ENCODE measurements at places on chromosomes 6 and 20. TPM values are rescaled to one million over a fixed set of nuclear protein-coding genes. Genes with fewer than 3 reads are reported as not detected.
A peak's percentile ranks its signal among the peaks of the same experiment; 100 is the strongest.

- no peak overlapping the region for H3K4me3 ChIP-seq
- no peak overlapping the region for H3K27ac ChIP-seq
- DNase-seq: no peak
- no peaks in the 10 kb centered on the region for H3K4me1 ChIP-seq
- H3K27me3 ChIP-seq: no peaks in the 10 kb centered on the region
- no peaks in the 10 kb centered on the region for H3K36me3 ChIP-seq
Measured at GRCh38 chr6:7529141-7529540, 12.3 kb upstream of the DSP start.

Gene NOX3
- polyA plus RNA-seq: not detected

Gene NAPB
- polyA plus RNA-seq: 9.8 TPM

GRCh38 chr6:6635869-6636268, 47.3 kb downstream of the LY86 start:
- no peak overlapping the region for H3K4me3 ChIP-seq
- H3K27me3 ChIP-seq: no peaks in the 10 kb centered on the region
- no peak for DNase-seq
- H3K27ac ChIP-seq: no peak overlapping the region

DNA sequence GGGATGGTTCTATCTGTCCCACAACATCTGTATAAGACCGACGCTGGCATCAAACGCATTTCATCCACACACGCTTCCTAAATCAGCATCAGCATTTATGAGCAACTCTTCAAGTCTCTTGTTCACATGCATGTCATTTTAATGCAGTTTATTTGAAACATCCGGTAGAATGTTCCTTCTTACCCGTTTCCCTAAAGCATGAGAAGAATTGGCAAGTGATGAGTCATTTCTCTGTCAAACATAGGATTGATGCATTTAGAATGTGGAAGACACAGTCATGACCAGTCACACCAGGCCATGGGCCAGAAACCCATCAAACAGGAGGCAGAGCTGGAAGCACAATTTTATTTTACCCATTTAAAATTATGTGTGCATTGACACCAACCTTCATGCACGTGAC, 122.8 kb downstream of the UST start:
- H3K27ac ChIP-seq: no peak overlapping the region
- DNase-seq: no peak
- H3K4me1 ChIP-seq: no peaks in the 10 kb centered on the region
- no peaks in the 10 kb centered on the region for H3K27me3 ChIP-seq
- no peaks in the 10 kb centered on the region for H3K36me3 ChIP-seq

Gene SMIM8
- 4.1 TPM for polyA plus RNA-seq

GRCh38 chr20:22861990-22862389, 173.1 kb upstream of the SSTR4 start:
- DNase-seq: no peak
- no peak overlapping the region for H3K4me3 ChIP-seq
- peaks cover 2% of the 10 kb centered on the region for H3K27me3 ChIP-seq
- no peak overlapping the region for H3K27ac ChIP-seq
- no peaks in the 10 kb centered on the region for H3K4me1 ChIP-seq

DNA sequence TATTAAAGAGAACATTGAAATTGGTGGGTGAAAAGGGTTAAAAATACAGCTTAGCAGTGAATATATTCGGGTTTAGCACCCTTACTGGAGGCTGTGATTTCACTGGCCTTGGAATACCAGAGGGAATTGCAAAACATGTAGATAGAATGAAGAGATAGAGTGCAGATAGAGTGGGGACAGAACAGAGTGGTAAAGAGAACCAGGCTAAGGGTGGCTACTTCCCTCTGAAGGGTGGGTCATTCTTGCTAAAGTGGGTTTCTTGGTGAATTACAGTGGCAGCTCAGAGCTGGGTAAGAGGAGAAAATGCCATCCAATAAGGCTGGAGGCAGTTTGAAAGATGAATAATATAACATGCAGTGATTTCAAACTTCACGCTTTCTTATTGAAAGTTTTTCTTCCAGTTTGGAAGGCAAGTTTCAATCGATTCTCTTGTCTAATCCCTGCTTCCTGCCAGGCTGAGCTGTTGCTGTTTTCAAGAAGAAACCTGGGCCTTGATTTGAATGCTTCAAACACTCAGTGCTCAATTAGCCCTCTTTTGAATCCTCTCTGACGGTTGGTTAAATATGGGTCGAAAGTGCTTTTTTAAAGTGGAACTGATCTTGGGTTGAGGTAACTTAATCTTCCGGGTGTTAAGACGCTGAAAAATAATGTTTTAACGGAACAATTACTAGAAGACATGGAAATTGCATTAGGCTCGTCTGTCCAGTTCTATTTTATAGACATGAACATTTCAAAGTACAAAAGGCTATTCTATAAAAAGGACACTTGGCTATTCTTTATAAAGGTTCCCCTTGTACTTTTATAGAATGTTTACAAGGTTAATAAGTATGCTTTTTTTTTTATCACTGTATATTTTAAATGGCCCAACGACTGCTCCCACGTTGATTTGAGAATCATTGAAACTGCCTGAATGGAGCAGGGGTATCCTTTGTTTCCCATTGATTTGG, 203.3 kb downstream of the BCAS1 start:
- no peaks in the 10 kb centered on the region for H3K27me3 ChIP-seq
- H3K4me3 ChIP-seq: no peak overlapping the region
- no peak overlapping the region for H3K27ac ChIP-seq
- no peak for DNase-seq
- no peaks in the 10 kb centered on the region for H3K36me3 ChIP-seq

GRCh38 chr6:131372535-131372934, 200.5 kb upstream of the ARG1 start:
- no peaks in the 10 kb centered on the region for H3K4me1 ChIP-seq
- H3K4me3 ChIP-seq: no peak overlapping the region
- DNase-seq: no peak
- no peaks in the 10 kb centered on the region for H3K36me3 ChIP-seq
- H3K27ac ChIP-seq: no peak overlapping the region

Gene ITCH
- 13.1 TPM for polyA plus RNA-seq

- no peaks in the 10 kb centered on the region for H3K36me3 ChIP-seq
- peak overlapping the region; percentile 53 for H3K4me3 ChIP-seq
- peaks cover 9% of the 10 kb centered on the region for H3K4me1 ChIP-seq
- DNase-seq: no peak
- no peaks in the 10 kb centered on the region for H3K27me3 ChIP-seq
Measured at GRCh38 chr6:34657307-34657978, 39.1 kb downstream of the ILRUN start.

GRCh38 chr6:33826537-33826936, 22.7 kb upstream of the MLN start:
- H3K27me3 ChIP-seq: no peaks in the 10 kb centered on the region
- H3K4me1 ChIP-seq: no peaks in the 10 kb centered on the region
- no peak overlapping the region for H3K27ac ChIP-seq

DNA sequence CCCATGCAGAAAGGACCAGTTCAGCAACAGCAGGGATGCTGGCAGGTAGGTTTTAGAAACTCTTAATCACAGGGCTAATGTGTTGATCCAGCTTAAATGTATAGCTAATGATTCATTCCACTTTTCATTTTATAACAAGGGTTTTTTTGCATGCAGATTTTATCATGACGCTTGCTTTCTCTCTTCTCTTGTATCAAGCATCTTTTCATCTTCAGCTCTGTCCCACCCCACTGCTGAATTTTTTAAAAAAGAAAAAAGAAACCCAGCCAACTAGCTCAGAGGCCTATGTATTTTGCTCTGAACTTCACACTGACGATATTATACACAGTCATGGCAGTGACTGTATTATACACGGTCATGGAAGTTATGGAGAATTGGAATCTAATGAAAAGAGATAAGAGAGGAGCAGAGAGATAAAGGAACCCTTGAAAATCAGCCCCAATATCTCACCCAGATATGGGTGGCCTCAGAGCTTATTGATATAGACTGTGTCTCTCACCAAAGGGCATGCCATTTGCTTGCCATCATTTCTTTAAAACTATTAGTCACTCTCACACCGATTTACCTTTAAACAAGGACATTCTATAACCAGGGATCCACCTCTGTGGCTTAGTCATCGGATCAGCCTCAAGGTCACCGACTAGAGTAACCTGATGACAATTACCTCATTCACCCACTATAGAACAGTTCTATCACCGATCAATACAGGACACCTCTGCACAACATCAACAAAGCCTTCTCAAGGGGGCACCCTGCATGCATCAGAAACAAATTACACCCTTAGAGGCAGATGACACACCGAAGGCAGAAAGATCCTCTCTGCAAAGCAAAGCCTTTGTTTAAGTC, 222.0 kb downstream of the ATXN1 start:
- DNase-seq: no peak
- H3K4me3 ChIP-seq: no peak overlapping the region
- H3K27me3 ChIP-seq: no peaks in the 10 kb centered on the region
- no peak overlapping the region for H3K27ac ChIP-seq
- H3K4me1 ChIP-seq: peaks cover 8% of the 10 kb centered on the region

GRCh38 chr6:167668019-167668753, 158.5 kb upstream of the AFDN start:
- H3K27ac ChIP-seq: no peak overlapping the region
- no peaks in the 10 kb centered on the region for H3K27me3 ChIP-seq
- DNase-seq: peak; percentile 25
- no peaks in the 10 kb centered on the region for H3K4me1 ChIP-seq
- no peak overlapping the region for H3K4me3 ChIP-seq

DNA sequence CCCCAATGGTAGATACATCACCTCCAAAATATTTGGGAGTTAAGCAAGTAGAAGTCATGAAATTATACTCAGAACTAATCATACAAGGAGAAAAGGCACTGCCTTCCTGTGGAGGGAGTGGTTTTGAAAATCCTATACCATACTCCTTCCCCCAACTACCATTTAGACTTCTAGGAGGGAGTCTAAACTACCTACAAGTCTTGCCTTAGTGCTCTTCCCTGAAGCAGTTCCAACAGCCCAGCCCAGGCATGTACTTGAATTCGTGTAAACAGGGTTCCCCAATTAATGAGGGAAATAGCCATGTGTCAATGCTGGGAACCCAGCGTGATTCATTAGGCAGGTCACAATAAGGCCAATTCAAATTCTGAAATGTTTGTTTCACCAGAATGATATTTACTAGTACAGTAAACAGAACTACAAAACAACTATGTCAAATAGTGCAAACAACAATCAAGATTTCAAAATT, 39.1 kb upstream of the SGK1 start:
- H3K36me3 ChIP-seq: no peaks in the 10 kb centered on the region
- DNase-seq: no peak
- H3K4me3 ChIP-seq: no peak overlapping the region

GRCh38 chr6:93124006-93124632, 295.2 kb downstream of the EPHA7 start:
- no peak for DNase-seq
- no peaks in the 10 kb centered on the region for H3K36me3 ChIP-seq
- no peak overlapping the region for H3K27ac ChIP-seq
- H3K27me3 ChIP-seq: no peaks in the 10 kb centered on the region

- no peak for DNase-seq
- H3K4me1 ChIP-seq: no peaks in the 10 kb centered on the region
- no peak overlapping the region for H3K4me3 ChIP-seq
- H3K27me3 ChIP-seq: no peaks in the 10 kb centered on the region
- no peak overlapping the region for H3K27ac ChIP-seq
- H3K36me3 ChIP-seq: no peaks in the 10 kb centered on the region
Measured at GRCh38 chr6:5582762-5583161, 321.4 kb downstream of the FARS2 start.

- H3K4me1 ChIP-seq: no peaks in the 10 kb centered on the region
- H3K36me3 ChIP-seq: no peaks in the 10 kb centered on the region
- DNase-seq: no peak
- H3K27me3 ChIP-seq: no peaks in the 10 kb centered on the region
- H3K4me3 ChIP-seq: no peak overlapping the region
- peak overlapping the region; percentile 2 for H3K27ac ChIP-seq
Measured at GRCh38 chr20:49132995-49133478, 55.1 kb downstream of the STAU1 start.

Gene HCRTR2
- polyA plus RNA-seq: not detected

DNA sequence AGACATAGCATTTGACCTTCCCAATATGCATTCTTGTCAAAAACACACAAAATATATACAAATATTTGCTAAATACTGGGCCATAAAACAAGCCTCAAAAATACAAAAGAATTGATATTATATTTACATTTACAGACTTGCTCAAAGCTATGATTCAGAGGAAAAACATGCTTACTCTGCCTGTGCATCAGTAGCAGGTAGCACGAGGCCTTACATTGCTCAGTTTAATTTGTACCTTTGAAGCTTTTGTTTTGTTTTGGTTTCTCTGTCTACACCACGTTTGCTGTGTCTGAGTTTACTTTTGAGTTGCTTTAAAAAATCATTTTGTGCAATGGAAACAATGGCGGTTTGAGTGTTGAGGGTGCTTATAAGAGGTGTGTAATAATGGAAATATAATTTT, 99.3 kb downstream of the PHF3 start:
- no peak for DNase-seq
- no peak overlapping the region for H3K4me3 ChIP-seq
- H3K4me1 ChIP-seq: no peaks in the 10 kb centered on the region
- H3K27me3 ChIP-seq: no peaks in the 10 kb centered on the region

DNA sequence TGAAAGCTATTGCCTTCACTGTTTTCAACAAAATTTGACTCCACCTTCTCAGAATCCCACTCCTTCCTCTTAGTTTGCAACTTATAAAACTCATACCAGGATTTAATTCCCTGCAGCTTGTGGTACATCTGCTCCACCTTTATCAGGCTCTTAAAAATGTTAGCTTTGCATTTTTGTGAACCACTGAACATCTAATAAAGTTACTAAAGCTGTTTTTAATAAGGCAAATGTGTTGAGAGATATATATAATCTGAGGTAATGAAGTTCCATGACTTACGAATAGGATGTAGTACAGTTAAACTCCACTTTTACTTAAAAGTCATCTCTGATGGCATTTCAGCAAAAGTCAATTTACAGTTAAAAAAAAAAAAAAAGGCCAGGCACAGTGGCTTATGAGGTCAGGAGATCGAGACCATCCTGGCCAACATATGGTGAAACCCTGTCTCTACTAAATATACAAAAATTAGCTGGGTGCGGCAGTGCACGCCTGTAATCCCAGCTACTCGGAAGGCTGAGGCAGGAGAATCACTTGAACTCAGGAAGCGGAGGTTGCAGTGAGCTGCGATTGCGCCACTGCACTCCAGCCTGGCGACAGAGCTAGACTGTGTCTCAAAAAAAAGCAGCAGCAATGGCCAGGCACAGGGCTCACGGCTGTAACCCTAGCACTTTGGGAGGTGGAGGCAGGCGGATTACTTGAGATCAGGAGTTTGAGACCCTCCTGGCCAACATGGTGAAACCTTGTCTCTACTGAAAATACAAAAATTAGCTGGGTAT, 106.2 kb downstream of the KIF13A start:
- no peaks in the 10 kb centered on the region for H3K27me3 ChIP-seq
- DNase-seq: no peak
- no peaks in the 10 kb centered on the region for H3K36me3 ChIP-seq
- H3K4me3 ChIP-seq: no peak overlapping the region
- H3K27ac ChIP-seq: no peak overlapping the region

- no peak overlapping the region for H3K27ac ChIP-seq
- no peaks in the 10 kb centered on the region for H3K36me3 ChIP-seq
- H3K4me3 ChIP-seq: no peak overlapping the region
Measured at GRCh38 chr20:11712639-11713160, 205.0 kb upstream of the BTBD3 start.

DNA sequence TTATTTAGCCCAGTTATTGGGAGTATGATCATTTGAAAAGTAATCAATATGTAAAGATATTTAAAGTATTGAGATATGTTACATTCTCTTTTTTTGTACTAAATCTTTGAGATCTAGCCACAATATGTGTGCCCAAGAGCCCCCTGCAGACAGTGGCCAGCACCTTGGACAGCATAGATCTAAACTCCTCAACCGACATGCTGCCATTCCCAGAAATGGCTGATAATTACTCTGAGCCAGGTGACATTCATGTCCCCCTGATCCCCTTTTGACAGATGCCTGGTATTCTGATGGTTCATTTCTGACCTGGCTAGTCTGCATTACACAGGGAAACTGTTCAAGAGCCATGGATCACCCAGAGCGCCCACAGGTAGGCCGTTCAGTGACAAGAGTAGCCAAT, 177.1 kb downstream of the ZDHHC14 start:
- no peaks in the 10 kb centered on the region for H3K36me3 ChIP-seq
- H3K4me3 ChIP-seq: no peak overlapping the region
- no peak overlapping the region for H3K27ac ChIP-seq
- H3K4me1 ChIP-seq: no peaks in the 10 kb centered on the region

Data from aorta (tissue), 5 donors.